ENCODE measurements at places on chromosomes 4 and X.

- DNase-seq, result no peak
Measured at GRCh38 chr4:4985844-4986243, 33.4 kb downstream of the CYTL1 start.

DNA sequence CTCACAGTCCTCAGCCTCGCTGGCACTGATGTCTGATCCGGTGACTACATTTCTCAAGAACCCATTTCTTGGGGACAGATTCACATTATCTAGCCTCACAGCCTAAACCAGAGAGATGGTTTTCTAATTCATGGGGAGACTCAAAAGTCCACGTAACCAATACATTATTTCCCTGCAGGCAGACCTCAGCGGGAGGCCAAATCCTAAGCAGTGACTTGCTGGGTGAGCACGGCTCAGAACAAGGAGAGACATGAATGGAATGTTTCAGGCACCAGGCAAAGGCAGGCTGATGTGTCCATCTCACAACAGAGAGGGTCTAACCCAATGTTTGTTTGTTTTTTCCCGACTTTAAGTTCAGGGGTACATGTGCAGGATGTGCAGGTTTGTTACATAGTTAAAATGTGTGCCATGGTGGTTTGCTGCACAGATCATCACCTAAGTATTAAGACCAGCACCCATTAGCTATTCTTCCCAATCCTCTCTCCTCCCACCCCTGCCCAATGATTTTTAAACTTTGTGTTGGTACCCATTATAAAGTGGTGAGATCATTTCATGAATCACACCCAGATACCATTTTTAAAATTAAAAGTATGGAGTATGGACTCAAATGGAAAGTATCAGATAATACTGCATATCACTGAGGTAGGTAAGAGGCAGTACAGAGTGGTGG is 53.3 kb downstream of the SCD5 start:
- DNase-seq, result no peak

DNA sequence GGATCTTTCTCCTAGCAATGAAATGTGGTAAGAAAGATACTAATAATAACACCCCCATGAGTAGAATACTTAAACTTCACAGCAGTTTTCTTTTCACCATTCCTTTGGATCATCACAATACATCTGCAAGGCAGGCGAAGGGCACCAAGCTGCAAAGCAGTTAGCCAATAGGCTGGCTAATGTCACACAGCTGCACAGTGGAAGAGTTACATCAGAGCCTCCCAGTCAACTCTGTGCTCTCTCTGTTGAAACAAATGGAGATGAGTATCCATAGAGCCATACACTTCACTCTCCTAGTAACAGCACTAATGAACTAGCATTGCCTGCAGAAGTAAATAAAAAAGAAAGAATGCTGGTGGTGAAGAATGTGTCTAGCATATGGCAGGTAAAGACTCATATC is 139.0 kb downstream of the ATG4A start:
- DNase-seq, result no peak

GRCh38 chr4:48420144-48420543 is 63.0 kb upstream of the SLC10A4 start:
- no peak for DNase-seq

DNA sequence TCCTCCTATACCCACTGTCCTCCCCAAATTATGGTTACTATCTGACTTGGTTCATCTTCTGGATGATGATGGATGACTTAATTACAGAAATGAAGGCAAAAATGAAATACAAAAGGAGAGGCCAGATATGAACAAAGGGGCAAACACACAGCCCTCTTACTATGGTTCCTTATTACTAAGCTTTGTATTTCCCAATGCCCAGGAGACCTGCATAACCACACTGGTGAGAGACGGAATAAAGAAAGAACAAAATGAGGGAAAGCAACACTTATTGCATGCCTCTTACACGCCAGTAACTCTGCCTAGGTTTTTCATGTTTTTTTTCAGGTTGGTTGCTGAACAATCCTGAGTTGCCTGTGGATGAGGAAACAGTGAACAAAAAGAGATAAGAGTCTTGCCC is 120.5 kb downstream of the SLC10A7 start:
- no peak for DNase-seq

DNA sequence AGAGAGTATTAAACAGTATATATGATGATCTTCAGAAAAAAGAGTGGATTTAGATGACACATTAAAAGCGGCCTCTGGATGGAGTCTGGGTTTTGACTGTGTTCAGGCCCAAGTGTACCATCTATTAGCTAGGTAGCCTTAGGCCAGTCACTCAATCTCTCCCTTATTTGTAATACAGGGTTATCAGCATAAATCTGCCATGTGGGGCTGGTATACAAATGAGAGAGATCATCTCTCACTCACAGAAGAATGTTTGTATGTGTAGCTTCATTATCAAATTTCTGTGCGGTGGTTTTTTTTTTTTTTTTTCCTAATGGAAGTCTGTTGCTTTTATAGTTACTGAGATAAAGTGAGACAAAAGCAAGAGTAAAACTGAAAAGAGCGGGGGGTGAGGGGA is 12.7 kb downstream of the SLC2A9 start:
- DNase-seq, result no peak

DNA sequence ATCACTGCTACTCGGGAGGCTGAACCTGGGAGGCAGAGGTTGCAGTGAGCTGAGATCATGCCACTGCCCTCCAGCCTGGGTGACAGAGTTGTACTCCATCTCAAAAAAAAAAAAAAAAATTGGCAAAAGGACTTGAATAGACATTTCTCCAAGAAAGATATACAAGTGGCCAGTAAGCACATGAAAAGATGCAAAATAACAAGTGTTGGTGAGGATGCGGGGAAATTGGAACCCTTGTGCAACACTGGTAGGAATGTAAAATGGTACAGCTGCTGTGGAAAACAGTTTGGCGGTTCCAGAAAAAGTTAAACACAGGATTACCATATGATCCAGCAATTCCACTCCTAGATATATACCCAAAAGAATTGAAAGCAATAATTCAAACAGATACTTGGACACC is 19.4 kb downstream of the RBM10 start:
- no peak for DNase-seq

GRCh38 chr4:142955501-142955900 is 109.4 kb upstream of the INPP4B start:
- DNase-seq, result no peak

DNA sequence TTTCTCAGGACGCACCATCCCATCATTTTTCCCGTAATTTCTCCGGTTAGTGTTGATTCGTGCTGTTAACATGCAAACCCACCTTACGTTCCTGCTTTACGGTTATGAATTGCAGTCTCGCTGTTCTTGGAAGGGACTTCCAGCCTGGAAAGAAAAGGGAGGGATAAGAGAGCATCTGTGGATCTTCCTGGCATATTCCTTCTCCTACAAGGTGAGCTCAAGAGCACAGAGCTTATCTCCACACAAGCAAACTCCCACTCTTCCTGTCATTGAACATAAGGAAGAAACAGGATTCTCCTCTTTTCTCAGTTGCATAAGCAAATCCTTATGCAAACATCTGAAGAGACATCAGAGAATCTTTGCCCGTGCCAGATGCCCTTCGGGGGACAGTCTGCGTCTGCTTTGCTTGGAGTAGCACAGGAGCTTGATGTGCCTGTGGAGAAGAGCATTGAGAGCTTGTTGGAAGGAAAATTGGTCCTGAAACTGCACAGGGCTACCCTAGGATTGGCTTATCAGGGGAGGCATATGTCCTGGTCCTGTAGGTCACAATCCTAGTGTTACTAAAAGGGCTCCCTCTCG is 127.0 kb downstream of the ASMT start:
- no peak for DNase-seq

GRCh38 chrX:150602743-150603142 is 34.3 kb downstream of the MTM1 start:
- no peak for DNase-seq
